ENCODE measurements at places on chromosomes 7 and 10.

DNA sequence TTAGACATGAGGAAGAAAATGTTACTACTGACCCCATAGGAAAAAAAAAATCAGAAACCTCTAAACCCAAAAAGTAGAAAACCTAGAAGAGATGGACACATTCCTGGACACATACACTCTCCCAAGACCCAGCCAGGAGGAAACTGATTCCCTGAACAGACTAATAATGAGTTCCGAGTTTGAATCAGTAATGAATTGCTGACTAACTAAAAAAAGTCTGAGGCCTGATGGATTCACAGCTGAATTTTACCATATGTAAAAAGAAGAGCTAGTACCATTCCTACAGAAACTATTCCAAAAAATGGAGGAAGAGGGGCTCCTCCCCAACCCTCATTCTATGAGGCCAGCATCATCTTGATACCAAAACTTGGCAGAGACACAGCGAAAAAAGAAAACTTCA is 75.8 kb downstream of the HBP1 start:
- no peak for DNase-seq

GRCh38 chr10:8758029-8758428 is 703.5 kb downstream of the GATA3 start:
- no peak for DNase-seq

- DNase-seq: peak; percentile 13
These were observed 24.9 kb downstream of the NRBF2 start for GRCh38 chr10:63157845-63158624.

GRCh38 chr10:112790030-112790429 is 160.0 kb upstream of the TCF7L2 start:
- no peak for DNase-seq

DNA sequence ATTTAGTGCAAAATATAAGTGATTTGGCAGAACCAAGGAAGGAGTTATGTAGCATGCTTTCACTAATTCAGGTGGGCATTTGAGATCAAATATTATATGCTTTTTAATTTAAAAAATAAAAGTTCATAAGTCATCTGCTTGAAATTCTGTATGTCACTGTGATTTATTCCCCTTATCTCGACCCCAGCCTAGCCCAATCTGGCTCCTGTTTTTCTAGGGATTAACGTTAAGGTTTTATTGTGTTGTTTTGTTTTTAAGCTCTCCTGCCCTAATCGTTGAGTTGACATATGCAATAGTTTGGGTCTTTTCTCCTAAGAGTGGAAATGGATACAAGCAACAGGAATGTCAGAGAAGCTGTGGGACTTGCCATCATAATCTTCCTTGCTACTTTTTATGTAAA is 42.6 kb downstream of the WIPF3 start:
- no peak for DNase-seq

GRCh38 chr10:62079885-62080559 is 178.5 kb downstream of the ARID5B start:
- no peak for DNase-seq

DNA sequence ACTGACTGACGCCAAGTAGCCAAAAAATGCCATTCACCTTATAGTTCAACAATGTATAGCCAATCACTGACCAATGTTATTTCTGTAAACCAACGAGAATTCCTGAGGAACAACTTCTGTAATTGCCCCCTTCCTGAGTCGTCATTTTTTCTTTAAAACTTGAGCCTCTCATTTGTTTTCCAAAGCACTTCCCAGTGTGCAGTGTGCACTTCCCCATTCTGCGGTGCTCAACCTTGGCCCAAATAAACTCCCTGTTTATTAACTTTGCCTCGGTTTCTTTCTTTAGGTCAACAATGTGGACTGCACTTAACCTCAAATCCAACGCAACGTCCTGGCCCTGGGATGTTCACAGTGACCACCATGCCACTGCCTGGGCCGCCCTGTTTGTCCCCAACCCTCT is 15.1 kb downstream of the PKD1L1 start:
- DNase-seq: no peak

DNA sequence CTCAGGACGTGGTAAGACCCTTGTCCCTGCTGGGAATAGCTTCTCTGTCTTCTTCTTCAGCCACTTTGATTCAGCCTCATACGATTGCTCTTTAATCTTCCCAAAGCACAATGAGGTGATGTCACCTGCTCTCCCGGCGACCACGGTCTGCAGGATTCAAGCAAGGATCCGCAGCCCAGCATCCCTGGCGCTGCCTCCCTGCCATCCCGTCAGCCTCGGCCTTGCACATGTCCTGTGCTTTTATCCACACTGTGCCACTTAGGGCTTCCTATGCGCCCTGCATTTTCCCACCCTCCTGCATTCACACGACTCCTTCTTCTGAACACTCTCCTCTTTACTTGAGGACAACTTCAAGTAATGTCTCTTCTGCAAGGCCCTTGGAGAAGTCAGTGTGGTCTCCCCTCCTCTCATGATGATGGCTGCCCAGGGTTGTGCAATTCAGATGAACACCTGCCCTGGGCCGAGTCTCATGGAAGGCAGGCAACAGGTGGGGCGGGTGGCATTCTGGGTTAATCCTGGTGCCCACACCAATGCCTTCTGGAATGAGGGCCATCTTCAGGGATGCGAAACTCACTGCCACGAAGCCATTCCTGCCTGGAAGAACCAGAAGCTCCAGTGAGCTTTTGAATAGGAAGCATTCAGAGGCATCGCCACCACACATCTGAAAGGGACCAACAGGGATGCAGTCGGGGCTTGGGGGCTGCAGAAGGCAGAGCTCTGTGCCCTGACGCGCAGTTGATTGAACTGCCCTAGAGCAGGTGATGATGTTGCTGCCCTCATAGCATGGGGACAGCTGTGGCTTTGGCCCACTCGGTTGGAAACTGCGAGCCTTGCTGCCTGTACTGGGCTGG is 287.5 kb downstream of the GLRX3 start:
- no peak for DNase-seq

GRCh38 chr7:29207162-29207801 is 12.7 kb downstream of the CHN2 start:
- no peak for DNase-seq
